ENCODE measurements at places on chromosomes 6 and 20. TPM values are rescaled to one million over a fixed set of nuclear protein-coding genes. Genes with fewer than 3 reads are reported as not detected.

Gene ANKRD66
- not detected for total RNA-seq

Gene CDH22
- total RNA-seq: not detected

- peak overlapping the region; percentile 96 for H3K27ac ChIP-seq
- H3K27me3 ChIP-seq: no peaks in the 10 kb centered on the region
- no peak for DNase-seq
Observed at GRCh38 chr6:146543940-146544615, 445 bp downstream of the RAB32 start.

GRCh38 chr20:50969435-50969834 lies 10.8 kb downstream of the MOCS3 start:
- H3K4me3 ChIP-seq: no peak overlapping the region
- H3K27me3 ChIP-seq: no peaks in the 10 kb centered on the region
- no peaks in the 10 kb centered on the region for H3K4me1 ChIP-seq

DNA sequence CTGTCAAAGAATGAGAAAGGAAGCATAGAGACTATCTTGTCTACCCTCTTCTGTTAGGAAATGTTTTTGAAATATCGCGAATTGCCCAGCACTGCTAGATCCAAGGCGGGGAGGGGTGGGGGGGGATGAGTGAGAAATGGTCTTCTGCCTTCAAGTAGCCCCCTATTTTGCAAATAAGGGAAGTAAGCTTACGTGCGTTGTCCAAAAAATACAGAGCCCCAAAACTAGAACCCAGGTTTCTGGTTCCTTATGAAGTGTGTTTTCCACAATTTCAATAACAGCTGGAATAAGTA lies 923 bp upstream of the ILRUN start:
- H3K4me3 ChIP-seq: peak overlapping the region; percentile 93
- H3K27ac ChIP-seq: peak overlapping the region; percentile 98
- no peaks in the 10 kb centered on the region for H3K27me3 ChIP-seq
- no peaks in the 10 kb centered on the region for H3K36me3 ChIP-seq
- DNase-seq: no peak

GRCh38 chr6:124797224-124797623 lies 165.0 kb upstream of the RNF217 start:
- no peak overlapping the region for H3K4me3 ChIP-seq
- H3K36me3 ChIP-seq: no peaks in the 10 kb centered on the region
- no peak overlapping the region for H3K27ac ChIP-seq
- no peaks in the 10 kb centered on the region for H3K27me3 ChIP-seq
